ENCODE measurements at places on chromosomes 3 and 15. TPM values are rescaled to one million over a fixed set of nuclear protein-coding genes. Genes with fewer than 3 reads are reported as not detected.

Gene KCNMB3
- 24.6 TPM for polyA plus RNA-seq

Gene TXNRD3
- 1.4 TPM for polyA plus RNA-seq

Gene NAALADL2
- polyA plus RNA-seq: 5.1 TPM

Gene SPINT1
- not detected for polyA plus RNA-seq

Gene PRTG
- polyA plus RNA-seq: 1.7 TPM

Gene IGF1R
- polyA plus RNA-seq: 24.4 TPM

Gene CD200R1
- 3.1 TPM for polyA plus RNA-seq

Gene CD80
- polyA plus RNA-seq: 4.7 TPM

Gene GP5
- polyA plus RNA-seq: not detected

Gene FGF12
- polyA plus RNA-seq: 149 TPM

Gene DUOX1
- not detected for polyA plus RNA-seq

Gene SAMMSON
- polyA plus RNA-seq: not detected

Gene RTP1
- polyA plus RNA-seq: not detected

Gene HRH1
- polyA plus RNA-seq: 0.54 TPM

Gene DBR1
- 7.7 TPM for polyA plus RNA-seq

Gene NRROS
- polyA plus RNA-seq: not detected

Gene COL8A1
- 4.9 TPM for polyA plus RNA-seq

Gene COLQ
- polyA plus RNA-seq: not detected

Gene B3GALNT1
- 54.1 TPM for polyA plus RNA-seq

Gene FGD5
- polyA plus RNA-seq: 0.09 TPM

Gene GNAT1
- not detected for polyA plus RNA-seq

Gene APBA2
- 0.50 TPM for polyA plus RNA-seq

Gene SNTN
- 3.5 TPM for polyA plus RNA-seq
